ENCODE measurements at places on chromosomes 6 and 20.

DNA sequence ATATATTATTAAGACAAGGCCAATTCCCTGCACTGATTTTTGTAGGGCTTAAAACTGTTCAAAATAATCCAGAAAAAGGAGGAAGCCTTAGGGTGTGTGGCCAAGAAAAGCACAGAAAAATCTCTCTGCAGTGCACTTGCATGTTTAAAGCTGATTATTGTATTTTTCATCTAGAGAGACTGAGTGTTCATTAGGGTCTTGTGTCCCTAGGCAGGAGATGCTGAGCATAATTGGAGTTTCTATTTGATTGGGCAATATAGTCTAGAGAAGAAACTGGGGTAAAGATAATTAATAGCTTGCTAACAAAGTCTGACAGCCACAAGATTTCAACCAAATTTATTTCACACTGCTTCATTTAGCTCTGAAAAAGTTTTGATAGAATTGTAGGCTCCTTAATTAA lies 2.4 kb downstream of the FLRT3 start:
- no peak for DNase-seq

GRCh38 chr6:66128656-66129055 lies 421.6 kb upstream of the EYS start:
- DNase-seq: no peak

DNA sequence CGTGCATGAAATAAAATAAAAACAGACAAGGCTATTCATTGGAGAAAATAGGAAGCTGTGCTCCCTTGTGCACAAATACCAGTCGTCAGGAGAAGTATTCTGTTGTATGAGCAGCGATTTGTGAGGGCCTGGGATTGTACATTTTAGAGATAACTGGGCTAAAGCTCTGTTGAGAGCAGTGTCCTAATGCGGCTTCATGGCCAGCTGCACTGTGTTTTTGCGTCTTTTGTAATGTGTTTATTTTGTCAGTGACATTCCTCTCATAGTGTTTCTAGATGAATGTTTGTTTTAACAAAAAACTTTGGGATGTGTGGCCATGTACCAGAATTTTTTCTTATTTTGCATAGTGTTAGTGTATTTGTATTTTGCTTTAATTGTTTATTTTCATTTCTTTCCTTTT lies 14.8 kb downstream of the ERMARD start:
- DNase-seq: no peak

DNA sequence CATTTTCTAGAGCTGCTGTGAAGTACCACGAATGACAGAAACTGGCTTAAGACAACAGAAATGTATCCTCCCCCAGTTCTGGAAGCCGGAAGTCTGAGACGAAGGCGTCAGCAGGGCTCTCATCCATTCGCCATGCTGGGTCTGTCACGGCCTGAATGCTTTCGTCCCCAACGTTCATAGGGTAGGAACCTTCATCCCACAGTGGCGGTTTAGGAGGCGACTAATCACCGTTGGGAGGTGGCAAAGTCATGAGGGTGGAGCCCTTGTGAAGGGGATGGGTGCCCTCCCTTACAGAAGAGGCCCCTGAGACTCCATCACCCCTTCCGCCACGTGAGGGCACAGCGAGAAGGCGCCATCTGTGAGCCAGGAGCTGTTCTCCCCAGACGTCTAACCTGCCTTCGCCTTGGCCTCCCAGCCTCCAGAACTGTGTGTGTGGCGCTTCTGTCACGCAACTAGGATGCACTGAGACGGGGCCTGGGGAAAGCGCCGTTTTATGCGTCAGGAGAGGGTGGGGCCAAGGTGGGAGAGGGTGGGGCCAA lies 250.3 kb downstream of the TTLL2 start:
- no peak for DNase-seq

GRCh38 chr6:109221543-109222195 lies 126.4 kb downstream of the CEP57L1 start:
- DNase-seq: no peak

DNA sequence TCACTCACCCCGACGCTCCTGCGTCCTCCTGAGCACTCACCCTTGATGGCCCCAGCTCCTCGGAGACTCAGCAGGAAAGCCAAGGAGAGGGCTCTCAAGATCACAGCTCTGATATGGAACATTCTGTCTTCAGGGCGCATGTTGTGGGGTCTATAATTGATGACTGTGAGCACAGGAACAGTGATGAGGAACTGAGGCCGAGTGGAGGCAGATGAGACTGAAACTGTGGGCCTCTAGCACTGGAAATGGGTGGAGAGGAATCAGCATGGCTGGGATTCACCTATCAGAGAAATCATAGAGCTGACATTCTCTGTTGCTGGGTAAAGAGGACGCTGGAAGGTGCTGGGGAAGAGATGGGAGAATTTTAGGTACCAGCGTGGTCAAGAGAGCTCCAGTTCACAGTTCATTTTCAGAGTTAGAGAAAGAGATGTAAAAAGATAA lies at the start of gene HLA-DPA1:
TSS of gene HLA-DPA1 (minus strand) at position 219 of the 441 bp plus-strand sequence.
- DNase-seq: no peak

DNA sequence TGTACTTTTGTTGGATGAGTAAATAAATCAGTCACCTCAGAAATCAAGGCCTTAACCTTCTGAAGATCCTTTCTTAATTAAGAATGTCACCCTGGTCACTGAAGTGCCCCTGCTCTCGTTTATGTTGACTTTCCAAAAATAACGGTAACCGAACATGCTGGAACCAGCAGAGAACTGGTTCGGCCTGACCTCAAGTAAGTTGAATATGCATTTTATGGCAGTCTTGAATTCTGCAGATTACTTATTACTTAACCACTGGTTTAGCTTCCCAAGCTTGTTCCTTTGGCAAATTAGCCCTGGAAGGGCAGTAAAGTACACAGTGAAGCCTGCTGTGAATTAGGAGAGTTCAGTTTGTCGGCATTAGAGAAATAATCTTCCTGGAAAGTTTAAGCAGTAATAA lies 12.2 kb downstream of the MAPRE1 start:
- no peak for DNase-seq

DNA sequence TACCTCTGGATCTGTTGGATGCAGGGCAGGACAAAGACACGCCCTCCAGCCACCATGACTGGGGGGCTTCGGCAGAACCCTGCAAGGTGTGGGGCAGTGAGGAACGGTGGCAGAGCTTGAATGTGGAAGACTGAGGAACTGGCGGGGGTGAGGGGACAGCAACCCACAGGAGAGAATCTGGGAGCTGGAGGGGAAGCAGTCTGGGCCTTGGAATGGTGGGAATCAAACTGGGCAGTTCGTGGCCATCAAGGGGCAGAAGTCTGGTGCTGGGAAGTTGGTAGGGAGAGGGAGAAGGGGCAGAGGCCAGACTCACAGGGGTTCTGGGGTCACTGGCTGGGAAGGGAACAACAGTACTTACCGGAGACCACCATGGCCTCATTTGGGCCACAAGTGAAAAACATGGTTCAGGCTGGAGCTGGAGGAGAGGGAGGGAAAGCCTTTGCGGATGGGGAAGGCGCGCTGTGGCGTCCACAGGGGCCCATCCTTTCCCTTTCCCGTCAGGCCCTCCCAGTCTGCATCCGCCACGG lies 635 bp downstream of the FLOT1 start:
- no peak for DNase-seq

- DNase-seq: no peak
Measured at GRCh38 chr6:3402310-3403237, 54.3 kb downstream of the SLC22A23 start.

DNA sequence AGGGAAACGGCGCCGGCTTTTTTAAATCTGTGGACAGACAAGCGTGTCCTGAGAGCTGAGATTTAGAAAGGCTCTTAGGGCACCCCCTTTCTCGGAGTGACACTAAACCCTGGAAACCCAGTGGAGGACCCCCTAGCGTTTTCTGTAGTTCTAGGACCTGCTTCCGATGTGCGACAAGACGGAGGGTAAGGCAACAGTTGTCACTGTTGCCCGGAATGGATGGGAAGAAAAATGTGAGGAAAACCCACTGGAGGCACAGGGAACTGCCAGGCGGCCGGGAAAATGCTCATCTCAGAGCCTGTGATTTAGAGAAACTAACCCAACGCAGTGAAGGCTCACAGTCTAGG lies 551 bp upstream of the ATP5F1E start:
- DNase-seq: no peak

- no peak for DNase-seq
Measured at GRCh38 chr6:161882196-161882765, 608.4 kb upstream of the AGPAT4 start.
